HCT116 (cell line): ENCODE measurements at places on chromosomes 7 and 10. TPM values are rescaled to one million over a fixed set of nuclear protein-coding genes. Genes with fewer than 3 reads are reported as not detected.
A peak's percentile ranks its signal among the peaks of the same experiment; 100 is the strongest.

DNA sequence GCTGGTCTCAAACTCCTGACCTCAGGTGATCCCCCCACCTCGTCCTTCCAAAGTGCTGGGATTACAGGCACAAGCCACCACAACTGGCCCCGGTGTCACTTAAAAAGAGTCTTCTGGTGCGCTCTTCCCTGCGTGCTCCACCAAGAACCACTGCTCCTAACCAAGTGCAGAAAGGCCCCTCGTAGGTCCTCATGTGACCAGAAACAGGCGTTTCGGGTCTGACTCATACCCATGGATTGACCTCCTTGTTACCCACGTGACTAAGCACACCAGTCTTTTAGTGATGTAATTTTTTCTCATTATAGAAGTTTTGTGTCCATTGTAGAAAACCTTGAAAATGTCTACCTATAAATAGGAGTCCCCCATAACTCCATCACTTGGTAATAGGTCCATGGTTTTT is 13.9 kb downstream of the FKBP6 start:
- peaks cover 15% of the 10 kb centered on the region for H3K4me1 ChIP-seq
- H3K27ac ChIP-seq: no peak overlapping the region; the same call in 1 of the 2 replicates
- DNase-seq: peak; percentile 37
- no peaks in the 10 kb centered on the region for H3K27me3 ChIP-seq

GRCh38 chr7:953547-954327 is 743 bp downstream of the ADAP1 start:
- H3K4me1 ChIP-seq: peaks cover 8% of the 10 kb centered on the region; the same call in 1 of the 2 replicates
- H3K27me3 ChIP-seq: no peaks in the 10 kb centered on the region
- H3K27ac ChIP-seq: peak overlapping the region; percentile 65
- no peak for DNase-seq
- peak overlapping the region; percentile 57 for H3K4me3 ChIP-seq

TMEM176B gene
- total RNA-seq: 0.42 TPM

SEC61G gene
- total RNA-seq: 147 TPM

- H3K27ac ChIP-seq: no peak overlapping the region
- no peak overlapping the region for H3K4me3 ChIP-seq
- H3K36me3 ChIP-seq: no peaks in the 10 kb centered on the region
- peaks cover 15% of the 10 kb centered on the region; the same call in 1 of the 2 replicates for H3K27me3 ChIP-seq
- DNase-seq: no peak
Measured at GRCh38 chr10:6958254-6958653, 378.2 kb upstream of the PRKCQ start.

- H3K27me3 ChIP-seq: peaks cover 8% of the 10 kb centered on the region; the same call in 1 of the 2 replicates
- H3K4me3 ChIP-seq: no peak overlapping the region
- DNase-seq: no peak
- no peak overlapping the region for H3K27ac ChIP-seq
- H3K4me1 ChIP-seq: peaks cover 3% of the 10 kb centered on the region; the same call in 1 of the 2 replicates
Measured at GRCh38 chr7:45922810-45923209, 1.7 kb upstream of the IGFBP3 start.

GRCh38 chr7:152011860-152012259 is 13.6 kb upstream of the GALNT11 start:
- no peak for DNase-seq
- H3K36me3 ChIP-seq: no peaks in the 10 kb centered on the region
- no peak overlapping the region for H3K27ac ChIP-seq
- H3K27me3 ChIP-seq: no peaks in the 10 kb centered on the region
- H3K4me1 ChIP-seq: no peaks in the 10 kb centered on the region

DNA sequence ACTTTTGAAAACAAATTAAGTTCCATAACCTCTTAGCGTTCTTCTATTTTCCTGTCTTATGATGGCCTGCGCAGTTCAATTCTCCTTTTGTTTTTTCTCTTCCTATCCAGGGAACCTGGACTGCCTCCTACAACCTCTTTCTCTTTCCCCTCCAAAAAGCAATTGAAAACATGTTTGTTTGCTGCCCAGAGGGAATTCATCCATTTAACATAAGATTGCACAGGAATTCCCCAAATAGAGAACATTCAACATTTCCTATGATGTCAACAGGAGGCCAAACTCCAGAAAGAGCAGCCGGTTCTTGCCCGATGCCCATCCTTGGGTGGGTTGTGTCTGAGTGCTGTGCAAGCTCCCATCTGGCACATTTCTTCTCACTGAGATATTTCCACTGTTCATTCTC is 94.2 kb upstream of the NRP1 start:
- no peak overlapping the region for H3K27ac ChIP-seq
- no peaks in the 10 kb centered on the region for H3K4me1 ChIP-seq
- H3K36me3 ChIP-seq: no peaks in the 10 kb centered on the region
- DNase-seq: no peak
- no peaks in the 10 kb centered on the region for H3K27me3 ChIP-seq

ZNF438 gene
- total RNA-seq: 3.3 TPM

STOX1 gene
- 5.9 TPM for total RNA-seq

HACD1 gene
- total RNA-seq: 21.6 TPM

USP6NL gene
- total RNA-seq: 24.6 TPM

- no peaks in the 10 kb centered on the region for H3K36me3 ChIP-seq
- no peak overlapping the region for H3K27ac ChIP-seq
- no peak overlapping the region for H3K4me3 ChIP-seq
- no peaks in the 10 kb centered on the region for H3K4me1 ChIP-seq
- no peaks in the 10 kb centered on the region for H3K27me3 ChIP-seq
Measured at GRCh38 chr10:16986082-16986405, 143.6 kb downstream of the CUBN start.

SRRM3 gene
- 12.7 TPM for total RNA-seq

CDHR3 gene
- 5.5 TPM for total RNA-seq

DNA sequence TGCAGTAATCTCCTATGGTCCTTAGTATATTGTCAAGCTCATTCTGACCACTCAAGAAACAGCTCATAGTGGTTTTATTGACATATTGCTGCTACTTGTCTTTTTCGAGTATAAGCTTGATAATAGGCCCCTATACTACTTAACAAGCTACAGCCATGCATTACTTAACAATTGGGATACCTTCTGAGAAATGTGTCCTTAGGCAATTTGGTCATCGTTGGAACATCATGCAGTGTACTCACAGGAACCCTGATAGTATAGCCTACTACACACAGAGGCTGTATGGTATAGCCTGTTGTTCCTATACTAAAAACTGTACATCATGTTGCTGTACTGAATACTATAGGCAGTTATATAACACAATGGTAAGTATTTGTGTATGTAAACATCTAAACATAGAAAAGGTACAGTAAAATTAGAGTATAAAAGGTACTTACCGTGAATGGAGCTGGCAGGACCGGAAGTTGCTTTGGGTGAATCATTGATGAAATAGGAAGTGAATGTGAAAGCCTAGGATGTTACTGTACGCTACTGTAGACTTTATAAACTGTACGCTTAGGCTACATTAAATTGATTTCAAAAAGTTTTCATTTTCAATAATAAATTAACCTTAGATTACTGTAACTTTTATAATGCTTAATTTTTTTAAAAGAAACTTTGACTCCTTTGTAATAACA is 160.9 kb downstream of the LRRC4 start:
- no peak overlapping the region for H3K4me3 ChIP-seq
- H3K36me3 ChIP-seq: no peaks in the 10 kb centered on the region
- no peaks in the 10 kb centered on the region for H3K4me1 ChIP-seq
- DNase-seq: no peak

DNA sequence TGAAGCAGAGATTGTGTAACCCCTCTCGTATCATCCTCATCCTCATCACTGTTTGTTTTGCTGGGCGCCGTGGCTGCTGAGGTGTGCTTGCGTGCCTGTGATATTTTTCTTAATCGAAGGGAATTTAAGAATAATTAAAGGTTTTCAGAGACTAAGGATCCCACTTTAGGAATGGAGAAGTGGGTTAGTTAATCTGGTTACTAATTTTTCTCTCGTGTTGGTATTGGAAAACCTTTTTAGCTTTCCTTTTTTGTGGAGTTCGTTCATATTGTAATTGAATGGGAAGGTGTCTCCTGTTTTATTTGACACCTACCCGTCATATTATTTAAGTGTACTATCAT is 1.3 kb downstream of the UBN2 start:
- H3K36me3 ChIP-seq: no peaks in the 10 kb centered on the region
- H3K4me1 ChIP-seq: peaks cover 18% of the 10 kb centered on the region
- no peak for DNase-seq
- H3K27ac ChIP-seq: no peak overlapping the region
- no peaks in the 10 kb centered on the region for H3K27me3 ChIP-seq
- peak overlapping the region; percentile 96 for H3K4me3 ChIP-seq

DNA sequence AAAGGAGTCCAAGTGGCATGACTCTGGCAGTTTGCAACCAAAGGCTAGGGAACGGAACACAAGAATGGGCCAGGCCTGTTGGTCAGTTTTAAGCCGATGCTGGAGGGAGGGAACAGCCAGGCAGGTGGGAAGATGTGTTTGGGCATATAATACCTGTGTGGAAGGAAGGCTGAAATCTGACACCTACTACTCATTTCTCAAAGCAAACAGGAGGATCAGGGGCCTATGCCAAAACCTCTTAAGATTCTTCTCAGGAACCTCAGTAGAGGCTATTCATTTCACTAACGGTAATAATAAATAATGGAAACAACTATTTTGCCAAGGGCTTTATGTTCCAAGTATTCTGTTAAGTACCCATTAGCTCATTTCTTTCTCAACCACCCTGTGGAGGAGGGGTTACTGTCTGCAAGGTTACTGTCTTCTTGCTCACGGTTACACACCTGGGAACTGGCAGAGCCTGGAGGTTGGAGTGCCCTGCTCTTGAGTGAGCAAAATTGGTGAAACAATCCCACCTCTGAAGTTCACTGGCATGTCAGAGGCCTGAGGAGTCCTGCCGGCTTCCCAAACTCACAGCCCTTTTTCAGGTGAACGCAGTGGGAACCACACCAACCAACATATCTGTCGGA is 35.5 kb downstream of the GOT1 start:
- H3K36me3 ChIP-seq: peaks cover 22% of the 10 kb centered on the region
- no peak overlapping the region for H3K27ac ChIP-seq
- no peak overlapping the region for H3K4me3 ChIP-seq
- H3K27me3 ChIP-seq: peaks cover 4% of the 10 kb centered on the region
- H3K4me1 ChIP-seq: peaks cover 31% of the 10 kb centered on the region

DNA sequence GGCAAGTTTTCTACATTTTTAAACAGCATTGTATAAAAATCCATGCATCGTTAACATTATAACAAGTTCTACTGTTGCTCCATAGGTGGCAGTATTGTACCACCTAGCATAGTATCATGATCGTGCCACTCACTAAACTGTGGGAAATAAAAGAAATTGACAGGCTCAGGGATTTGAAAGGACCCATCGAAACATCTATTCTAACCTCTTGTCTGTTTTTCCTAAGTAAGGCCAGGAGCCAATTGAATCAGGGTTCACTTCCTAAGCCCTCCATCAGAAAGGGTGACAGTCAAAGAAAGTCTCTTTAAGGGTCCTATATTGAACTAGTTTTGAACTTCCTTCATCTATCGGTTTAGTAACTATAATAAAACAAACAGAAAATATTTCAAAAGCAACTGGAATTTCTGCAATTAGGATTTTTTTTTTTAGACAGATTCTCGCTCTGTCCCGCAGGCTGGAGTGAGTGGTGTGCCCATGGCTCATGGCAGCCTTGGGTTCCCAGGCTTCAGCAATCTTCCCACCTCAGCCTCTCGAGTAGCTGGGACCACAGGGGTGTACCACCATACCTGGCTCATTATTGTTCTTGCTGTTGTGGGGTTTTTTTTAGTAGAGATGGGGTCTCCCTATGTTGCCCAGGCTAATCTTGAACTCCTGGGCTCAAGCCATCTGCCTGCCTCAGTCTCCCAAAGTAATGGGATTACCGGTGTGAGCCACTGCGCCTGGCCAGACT is 9.4 kb downstream of the HACD1 start:
- H3K4me1 ChIP-seq: no peaks in the 10 kb centered on the region
- no peaks in the 10 kb centered on the region for H3K36me3 ChIP-seq
- no peak overlapping the region for H3K27ac ChIP-seq
- H3K4me3 ChIP-seq: no peak overlapping the region
- peak; percentile 40 for DNase-seq

DNA sequence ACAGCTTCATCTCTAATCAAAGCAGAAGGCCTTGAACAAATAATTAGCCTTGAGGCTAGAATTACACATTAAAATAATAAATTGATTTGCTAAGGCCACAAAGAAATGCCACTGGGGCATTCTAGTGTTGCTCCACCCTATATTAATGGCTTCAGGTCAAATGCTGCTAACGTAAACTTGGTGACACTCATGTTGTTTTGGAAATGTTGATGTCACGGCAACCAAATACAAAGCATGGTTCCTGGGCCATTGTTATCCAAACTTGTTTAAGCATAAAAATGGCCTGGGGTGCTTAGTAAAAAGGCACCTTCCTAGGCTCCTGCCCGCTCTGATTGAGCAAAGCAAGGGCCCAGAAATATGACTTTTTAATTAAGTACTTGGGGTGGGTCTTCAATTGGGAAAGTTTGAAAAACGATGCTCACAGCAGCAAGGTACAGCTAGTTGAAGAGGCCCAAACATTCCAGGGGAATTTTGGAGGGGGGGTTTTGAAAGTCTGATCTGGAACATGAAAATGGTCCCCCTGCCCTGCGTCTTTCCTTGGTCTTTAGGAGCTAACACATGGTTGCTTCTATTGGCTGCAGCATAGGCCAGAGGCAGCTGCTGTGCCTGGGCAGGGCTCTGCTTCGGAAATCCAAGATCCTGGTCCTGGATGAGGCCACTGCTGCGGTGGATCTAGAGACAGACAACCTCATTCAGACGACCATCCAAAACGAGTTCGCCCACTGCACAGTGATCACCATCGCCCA is 67.8 kb downstream of the ABCC2 start:
- H3K27me3 ChIP-seq: no peaks in the 10 kb centered on the region
- no peak overlapping the region for H3K4me3 ChIP-seq
- H3K36me3 ChIP-seq: peaks cover 26% of the 10 kb centered on the region; the same call in 1 of the 2 replicates
- H3K4me1 ChIP-seq: no peaks in the 10 kb centered on the region
- no peak overlapping the region for H3K27ac ChIP-seq

EIF3B gene
- 324 TPM for total RNA-seq

- DNase-seq: no peak
- no peak within 1 kb of the TSS for H3K4me3 ChIP-seq
Measured at GRCh38 chr7:30682212-30683083, at the start of gene CRHR2. TSS of gene CRHR2 (minus strand) at chr7:30682456. CDS start at chr7:30682280, 176 bp downstream.

- no peak overlapping the region for H3K4me3 ChIP-seq
- no peaks in the 10 kb centered on the region for H3K4me1 ChIP-seq
- no peak overlapping the region for H3K27ac ChIP-seq
- no peaks in the 10 kb centered on the region for H3K27me3 ChIP-seq
- DNase-seq: no peak
- no peaks in the 10 kb centered on the region for H3K36me3 ChIP-seq
Measured at GRCh38 chr10:23370106-23370505, 25.5 kb upstream of the C10orf67 start.

DNA sequence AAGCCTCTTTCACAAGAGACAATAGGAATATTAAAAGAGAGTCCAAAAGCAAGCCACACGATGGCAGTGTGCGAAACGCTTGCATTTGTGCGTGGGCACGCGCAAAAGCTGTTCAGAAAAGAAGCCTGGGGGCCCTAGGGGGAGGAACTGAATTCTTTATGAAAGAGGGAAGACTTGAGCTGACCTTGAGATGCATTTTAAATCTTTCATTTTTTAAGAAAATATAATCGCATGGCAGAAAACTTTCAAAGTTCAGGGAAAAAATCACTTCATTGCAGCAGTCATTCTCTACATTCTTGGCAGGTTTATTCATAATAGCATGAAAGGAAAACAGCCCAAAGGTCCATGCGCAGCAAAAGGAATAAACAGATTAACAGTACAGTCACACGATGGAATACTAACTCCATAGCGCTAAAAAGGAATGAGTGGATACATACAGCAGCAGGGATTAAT is 206.5 kb upstream of the PRKCQ start:
- peaks cover 10% of the 10 kb centered on the region for H3K4me1 ChIP-seq
- H3K27ac ChIP-seq: no peak overlapping the region
- DNase-seq: no peak
- no peaks in the 10 kb centered on the region for H3K36me3 ChIP-seq
